ENCODE measurements at places on chromosomes 2 and 18.

DNA sequence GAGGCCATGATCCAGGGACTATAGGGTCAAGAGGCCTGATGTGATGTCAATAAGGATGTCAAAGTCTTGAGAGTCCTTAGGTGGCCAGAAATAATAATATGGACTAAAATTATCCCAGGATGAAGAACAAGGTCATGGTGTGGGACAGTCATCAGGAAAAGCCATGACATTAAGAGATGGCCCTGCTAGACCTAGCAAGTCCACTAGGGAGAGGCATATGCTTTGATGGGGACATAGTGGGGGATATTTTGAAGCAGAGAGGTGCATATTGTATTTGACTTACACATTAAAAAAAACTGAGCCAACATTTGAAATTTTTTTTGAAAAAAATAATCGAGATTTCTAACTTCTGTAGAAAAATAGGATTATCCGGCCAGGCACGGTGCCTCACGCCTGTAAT lies 53.3 kb upstream of the CXCR4 start:
- no peak for DNase-seq

DNA sequence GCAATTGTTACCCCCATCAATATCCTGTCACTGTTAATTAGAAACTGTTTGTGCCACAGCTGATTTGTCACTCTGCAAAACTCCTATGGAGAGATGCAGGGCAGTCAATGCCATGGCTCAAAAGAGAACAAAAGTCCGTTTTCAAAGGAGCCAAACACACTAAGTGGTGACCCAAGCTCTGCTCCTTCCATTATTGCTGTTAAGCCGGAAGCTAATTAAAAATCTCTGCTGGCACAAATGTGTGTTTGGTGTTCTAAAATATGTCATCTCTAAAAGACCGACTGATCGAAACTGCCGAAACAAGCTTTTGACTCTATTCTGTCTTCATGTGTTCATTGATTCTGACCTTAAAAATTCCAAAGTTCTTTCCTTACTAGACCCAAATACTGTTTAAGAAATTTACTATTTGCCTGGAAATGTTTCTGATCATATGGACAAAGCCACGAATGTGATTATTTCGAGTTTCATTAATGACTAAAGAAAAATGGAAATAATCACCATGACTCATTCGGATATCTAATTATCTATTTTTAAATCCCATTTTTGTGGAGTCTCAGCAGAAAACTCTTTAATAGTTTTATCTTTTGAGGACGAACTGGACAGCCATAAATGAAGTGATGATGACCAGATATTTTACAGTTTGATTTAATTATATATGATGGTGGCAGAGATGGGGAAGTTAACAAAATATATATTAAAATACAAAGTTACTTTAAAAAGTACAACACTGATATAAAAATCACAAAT lies 287.6 kb downstream of the SOCS6 start:
- DNase-seq: no peak

DNA sequence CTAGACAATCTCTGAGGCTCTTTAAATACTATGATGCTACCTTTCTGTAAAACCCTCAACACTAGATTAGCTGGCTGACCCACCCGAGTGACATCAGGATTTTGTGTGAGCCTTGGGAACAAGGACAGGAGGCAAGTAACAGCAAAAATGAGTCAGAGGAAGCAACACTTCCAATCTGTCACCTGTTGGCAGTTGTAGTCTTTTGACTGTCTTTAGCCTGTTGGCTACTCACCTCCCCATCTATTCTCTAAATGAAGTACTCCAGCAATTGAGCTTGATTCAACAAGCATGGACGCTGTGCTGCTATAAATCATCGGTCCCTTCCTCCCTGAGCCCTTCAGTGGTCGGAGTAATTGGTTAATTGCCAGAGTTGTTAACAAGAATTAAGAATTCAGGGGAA lies 898.7 kb downstream of the BCL11A start:
- DNase-seq: no peak

GRCh38 chr2:143258126-143258892 lies 129.1 kb downstream of the ARHGAP15 start:
- peak; percentile 8 for DNase-seq

DNA sequence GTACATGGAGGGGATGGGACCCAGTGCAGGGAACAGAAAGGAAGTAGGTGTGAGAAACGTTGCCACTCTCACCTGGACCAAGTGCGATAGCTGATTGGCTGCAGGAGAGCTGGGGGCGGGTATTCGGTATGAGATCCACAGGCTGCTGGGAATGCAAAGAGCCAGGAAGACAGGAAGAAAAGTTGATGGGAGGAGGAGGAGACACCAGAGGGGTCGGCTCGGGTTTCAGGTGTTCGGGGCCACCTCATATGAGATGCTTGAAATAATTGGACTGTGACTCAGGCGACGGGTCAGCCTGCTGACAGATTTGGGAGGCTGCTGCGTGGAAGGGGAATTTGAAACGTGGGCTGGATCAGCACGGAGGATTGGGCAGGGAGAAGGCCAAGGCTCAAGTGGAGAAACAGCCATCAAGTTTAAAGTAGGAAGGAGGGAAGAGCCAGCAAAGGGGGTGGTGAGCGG lies 65.1 kb downstream of the MRPS9 start:
- DNase-seq: no peak

Measured in hematopoietic multipotent progenitor cell treated with erythropoietin and hydrocortisone succinate and interleukin-3 and kit ligand, for 17 days (in vitro differentiated cells).